NCI-H2029 treated with DMSO at 0.1 percent for 48 hours (cell line): ENCODE measurements at places on chromosomes 2 and 18.

DNA sequence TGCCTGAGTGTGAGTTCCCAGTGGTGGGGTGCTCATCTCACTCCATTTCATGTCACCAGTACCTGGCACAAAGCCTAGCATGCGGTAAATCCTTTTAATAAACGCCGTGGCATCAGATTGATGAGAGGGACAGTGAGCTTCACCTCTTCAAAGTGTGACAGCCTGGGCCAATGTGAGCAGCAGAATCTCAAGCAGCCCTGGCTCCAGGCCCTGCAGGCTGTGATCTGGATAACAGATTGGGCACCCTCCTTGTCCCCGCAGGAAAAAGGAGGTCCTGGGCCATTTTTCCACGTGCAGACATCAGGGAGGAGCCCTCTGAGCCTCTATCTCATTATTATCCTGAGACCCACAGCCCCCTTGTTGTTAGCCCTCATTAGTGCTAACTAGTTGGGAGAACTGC, 34.8 kb downstream of the TET3 start:
- DNase-seq = no peak

DNA sequence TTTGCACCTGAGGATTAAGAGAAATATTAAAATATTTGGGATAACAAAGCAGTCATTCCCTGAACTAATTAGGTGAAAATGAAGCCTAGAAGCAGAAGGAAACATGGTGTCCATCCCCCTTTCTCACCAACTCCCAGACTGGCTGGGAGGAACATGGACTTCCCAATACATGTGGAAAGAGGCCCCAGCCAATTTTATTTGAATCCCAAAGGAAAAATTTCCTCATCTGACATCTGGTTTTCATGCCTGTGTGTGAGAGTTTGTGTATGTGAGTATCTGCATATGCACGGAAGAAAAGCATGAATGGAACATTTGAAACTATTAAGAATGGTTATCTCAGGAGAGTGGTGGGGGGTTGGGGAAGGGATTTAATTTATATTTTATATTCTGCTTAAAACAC, 84.3 kb downstream of the COPS8 start:
- no peak for DNase-seq

DNA sequence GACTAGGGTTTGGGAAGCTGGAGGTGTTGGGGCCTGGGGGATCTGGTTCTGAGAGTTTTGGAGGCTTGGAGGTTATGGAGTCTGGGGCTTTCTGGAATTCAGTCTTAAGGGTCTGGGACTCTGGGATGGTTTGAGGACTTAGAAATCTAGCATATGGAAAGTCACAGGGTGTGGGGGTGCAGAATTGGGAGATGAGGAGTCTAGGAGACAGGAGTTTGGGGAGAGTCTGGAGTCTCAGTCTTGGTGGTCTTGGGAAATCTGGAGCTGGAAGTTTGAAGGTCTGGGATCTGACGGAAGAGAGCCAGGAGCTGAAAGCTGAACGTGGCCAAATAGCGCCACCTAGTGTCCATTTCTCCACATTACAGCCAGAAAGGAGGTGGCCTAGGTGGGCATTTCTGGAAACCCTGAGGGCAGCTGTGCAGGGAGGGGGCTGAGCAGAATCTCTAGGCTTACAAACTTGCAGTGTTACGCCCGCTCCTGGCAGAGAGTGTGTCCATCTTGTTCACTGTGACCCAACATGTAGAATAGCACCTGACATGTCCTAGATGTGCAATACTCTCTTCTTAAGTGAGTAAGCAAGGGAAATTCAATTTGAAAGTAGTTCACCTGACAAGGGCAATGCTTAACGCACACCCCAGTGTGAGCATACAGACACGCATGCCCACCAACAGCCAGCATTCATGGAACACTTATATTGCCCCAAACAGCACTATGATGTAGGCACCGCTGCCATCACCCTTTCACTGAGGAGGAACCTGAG, 204.8 kb downstream of the TFCP2L1 start:
- peak; percentile 44 for DNase-seq

DNA sequence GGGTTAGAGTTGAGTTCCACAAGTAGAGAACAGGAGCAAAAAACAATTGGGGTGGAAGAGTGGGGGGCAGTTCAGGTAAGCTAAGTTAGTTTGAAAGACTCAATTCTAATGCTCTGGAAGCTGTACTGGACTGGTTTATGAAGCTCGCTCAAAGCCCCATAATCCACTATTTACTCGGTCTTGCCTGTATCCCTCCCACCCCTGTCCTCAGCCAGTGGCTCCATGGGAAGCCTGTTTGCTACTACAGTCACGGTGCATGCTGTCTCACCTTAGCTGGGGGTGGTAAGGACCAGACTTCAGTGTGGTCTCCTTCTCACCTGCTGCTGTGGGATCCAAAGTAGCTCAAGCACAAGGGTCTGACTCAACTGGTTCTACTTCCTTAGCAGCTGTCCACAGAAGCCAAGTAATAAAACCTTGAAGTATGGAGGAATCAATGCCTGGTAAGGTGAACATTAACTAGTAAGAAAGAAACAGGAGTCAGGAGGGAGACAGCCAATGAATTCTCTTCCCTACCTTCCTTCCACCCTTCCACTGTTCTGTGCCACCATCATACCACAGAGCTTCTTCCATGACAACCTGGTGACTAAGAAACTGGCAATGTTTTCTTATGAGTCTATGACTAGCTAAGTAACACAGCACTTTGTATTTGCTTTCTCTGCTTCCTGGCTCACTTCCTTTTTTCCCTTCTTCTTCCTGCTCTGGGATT, 230.8 kb downstream of the SRBD1 start:
- no peak for DNase-seq
